ENCODE measurements at places on chromosomes 3 and 15.

DNA sequence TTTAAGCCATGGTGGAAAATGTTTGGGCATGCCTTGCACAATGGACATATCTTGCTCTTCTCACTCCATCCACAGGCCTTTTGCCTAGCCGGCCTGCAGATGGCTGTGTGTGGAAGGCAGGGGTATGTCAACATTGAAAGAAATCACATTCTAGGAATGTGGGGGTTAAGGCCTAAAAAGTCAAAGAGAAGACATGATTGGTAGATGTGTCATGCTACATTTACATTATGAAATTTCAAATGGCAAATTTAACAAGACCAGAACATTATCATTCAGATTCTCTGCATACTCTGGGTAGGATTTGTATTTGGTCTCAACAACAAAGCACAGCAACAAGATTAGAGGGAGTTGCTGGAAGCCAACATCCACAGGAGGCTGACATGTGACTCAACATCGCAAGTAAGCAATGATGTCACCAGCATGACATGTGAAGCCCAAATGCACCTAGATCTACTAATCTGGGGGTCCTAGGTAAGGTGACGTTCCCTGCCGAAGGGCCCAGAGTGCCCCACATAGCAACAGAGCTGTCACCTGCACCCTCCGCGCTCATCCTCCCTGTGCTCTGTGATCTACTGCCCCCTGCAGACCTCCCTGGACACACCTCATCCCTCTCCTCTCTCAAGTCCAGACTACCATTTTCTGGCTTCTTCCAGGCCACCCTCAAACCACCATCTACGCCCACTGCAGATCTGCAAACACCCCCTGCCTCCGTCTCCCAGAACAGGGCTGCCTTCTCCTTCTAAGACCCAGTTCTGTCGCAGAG is 39.4 kb downstream of the CLDN18 start:
- DNase-seq = no peak

GRCh38 chr3:144760831-144761230 is 789.2 kb downstream of the DIPK2A start:
- DNase-seq = no peak

GRCh38 chr3:187667526-187667925 is 2.7 kb downstream of the SST start:
- DNase-seq = no peak

- no peak for DNase-seq
Measured at GRCh38 chr15:58532126-58532525, 100.3 kb downstream of the LIPC start.

DNA sequence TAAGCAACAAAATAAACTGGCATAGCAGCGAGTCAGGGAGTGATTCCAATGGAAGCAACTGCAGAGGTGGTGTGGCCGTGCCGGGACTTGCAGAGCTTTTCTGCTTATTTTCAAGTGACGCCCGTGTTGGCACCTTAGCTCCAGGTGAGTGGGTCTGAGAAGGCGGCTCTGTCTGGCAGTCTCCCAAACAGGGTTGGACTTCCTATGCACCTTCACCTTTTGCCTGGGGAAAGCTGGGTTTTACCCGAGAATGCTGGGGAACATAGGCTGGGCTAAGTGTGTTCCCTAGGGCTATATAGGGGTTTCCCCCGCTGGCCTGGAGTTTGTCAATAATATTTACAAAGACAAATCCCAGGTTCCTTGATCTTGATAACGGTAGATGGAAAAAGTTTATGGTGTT is 179.9 kb upstream of the TBL1XR1 start:
- no peak for DNase-seq

DNA sequence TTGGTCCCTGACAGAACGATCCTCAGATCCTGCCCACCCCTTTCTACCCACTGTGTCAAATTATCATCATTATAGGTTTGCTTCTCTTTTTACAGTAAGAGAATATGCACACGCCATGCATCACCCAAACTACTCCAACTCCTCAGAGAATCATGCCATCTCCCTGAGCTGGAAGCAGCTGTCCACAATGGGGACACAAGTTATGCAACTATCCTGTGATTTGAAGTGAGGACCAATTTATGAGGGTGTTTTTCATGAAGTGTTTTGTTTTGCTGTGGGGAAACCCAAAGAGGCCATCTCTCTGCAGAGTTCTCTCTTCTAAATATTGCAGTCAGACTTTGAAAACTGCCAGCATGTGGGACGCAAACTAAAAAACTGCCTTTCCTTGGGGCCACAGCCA is 35.8 kb upstream of the TNFSF10 start:
- no peak for DNase-seq

- DNase-seq = no peak
Measured at GRCh38 chr15:44593042-44593736, 56.2 kb downstream of the EIF3J start.

DNA sequence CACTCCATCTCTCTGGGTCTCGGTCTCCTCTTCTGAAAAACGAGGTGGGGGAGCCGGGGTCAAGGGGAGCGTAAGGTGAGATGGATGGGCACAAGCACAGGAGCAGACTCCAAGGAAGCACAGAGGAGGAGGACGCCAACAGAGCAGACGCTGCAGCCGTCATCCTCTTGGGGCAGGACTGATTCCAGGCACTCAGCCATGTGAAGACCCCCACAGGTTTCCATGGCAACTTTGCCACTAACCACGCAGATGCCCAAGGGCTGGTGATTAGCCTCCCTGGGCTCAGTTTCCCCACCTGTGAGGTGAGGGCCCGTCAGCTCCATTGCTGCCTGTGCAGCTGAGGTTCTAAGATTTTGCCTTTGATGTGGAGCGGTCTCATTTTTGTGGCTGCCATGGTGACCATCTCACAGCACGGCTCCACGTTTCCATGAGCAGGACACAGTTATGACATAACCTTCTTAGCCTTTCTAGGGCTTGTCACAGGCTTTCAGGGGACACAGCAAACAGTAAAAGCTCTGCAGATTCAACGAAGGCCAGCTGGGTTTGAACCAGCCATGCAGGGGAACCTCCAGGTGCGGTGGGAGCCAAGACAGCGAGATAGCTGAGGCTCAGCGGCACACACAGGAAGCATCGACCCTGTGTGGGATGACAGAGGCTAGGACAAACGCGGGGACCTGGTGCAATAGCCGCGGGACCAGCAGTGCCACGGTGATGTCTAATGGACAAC is 170.3 kb downstream of the NUP210 start:
- no peak for DNase-seq

Measured in activated naive CD4-positive, alpha-beta T cell (primary cell).